ENCODE measurements at places on chromosomes 11 and 22.
A peak's percentile ranks its signal among the peaks of the same experiment; 100 is the strongest.

DNA sequence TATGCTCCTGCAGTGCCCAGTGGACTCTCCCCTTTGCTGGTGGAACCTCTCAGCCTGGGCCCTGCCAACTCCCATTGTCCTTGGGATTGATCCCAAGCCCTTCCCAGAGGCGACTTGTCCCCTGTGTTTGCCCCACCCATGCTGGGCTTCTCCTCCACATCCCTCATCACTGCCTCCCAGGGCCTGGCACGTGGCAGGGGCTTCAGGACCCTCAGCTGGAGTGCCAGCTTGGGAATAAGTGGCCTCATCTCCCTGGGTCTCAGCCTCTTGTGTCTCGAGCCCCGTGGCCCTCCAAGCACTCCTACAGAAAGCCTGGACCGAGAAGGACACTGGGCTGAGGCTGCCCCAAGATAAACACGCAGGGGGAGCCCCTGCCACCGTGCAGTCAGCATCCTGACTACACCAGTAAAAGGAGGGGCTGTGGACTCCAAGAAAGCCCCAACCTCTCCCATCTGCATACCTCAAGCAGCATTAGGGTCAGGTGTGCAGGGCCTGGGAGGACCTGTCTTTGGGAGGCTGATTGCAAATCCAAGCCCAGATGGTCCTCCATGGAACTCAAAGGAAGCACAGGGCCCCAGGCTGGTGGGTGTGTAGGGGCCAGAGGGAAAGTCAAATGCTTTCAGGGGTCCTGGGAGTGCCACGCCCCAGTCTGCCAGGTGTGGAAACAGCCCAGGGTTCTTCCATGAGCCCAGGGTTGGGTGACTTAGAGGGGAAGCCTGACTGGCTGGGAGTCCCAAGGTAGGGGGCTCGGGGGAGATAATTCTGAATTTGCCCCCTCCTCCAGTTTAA lies 9.5 kb upstream of the GNAZ start:
- no peak for DNase-seq

DNA sequence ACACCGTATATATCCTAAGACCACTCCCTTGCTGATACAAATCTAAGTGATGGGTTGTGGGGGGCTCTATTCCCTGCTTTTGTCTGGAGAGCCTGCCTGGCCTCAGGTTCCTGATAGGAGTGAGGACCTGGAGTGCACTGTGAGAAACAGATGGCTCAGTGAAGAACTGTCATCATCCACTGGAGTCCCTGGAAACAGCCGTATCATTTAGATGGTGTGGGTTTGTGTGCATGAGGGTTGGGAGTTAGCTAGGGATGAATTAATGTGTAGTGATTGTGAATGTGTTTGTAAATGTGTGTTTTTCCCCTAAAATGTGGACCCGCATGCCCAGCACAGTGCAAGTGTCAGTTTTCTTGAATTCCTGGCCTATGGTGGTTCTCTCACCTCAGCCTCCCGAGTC lies 111.6 kb downstream of the CRYBB2 start:
- no peak for DNase-seq

GRCh38 chr22:43883012-43883661 lies 8.7 kb downstream of the PNPLA5 start:
- peak; percentile 72 for DNase-seq

DNA sequence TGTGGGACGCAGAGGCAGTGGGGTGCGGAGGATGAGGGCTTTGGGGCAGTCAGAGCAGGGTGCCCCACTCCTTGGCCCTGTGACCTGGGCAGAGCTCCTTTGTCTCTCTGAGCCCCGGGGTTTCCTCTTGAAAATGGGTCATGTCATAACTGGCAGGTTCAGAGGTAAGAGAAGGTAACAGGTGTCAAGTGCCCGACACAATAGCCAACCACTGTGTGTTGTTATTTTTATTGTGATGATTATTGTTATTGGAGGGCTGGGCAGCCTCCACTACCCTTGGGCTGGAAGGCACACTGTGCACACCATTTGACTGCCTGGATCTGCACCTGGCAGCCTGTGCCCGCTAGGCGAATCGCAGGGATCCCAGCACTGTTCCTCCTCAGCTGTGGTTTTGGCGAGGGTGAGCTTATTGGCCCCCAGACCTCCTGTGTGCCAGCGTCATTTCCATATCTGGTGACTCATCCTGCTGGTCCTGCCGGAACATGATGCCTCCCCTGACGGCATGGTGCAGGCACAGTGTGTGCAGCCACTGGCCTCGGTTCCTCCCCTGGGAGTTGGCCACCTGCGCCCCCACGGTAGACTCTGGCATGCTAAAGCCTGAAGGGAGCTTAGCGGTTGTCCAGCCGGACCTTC lies 15.4 kb upstream of the SOX10 start:
- DNase-seq: no peak

DNA sequence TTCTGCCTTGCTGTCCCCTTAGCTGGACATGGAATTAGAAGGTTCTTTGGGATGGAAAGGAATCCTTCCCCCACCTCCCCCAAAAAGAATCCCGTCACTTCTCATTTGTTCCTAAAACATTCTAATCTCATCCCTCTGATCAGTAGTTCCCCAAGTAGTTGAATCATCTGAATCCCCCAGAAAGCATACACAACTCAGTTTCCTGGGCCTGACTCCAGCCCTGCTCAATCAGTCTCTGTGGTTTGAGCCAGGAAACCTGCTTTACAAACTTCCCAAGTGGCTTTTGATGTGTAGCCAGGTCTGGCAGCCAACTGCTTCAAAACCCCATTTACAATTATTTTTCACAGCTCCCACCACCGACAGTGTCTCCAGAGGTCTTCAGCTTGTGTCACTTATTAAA lies 20.2 kb downstream of the C22orf31 start:
- no peak for DNase-seq

DNA sequence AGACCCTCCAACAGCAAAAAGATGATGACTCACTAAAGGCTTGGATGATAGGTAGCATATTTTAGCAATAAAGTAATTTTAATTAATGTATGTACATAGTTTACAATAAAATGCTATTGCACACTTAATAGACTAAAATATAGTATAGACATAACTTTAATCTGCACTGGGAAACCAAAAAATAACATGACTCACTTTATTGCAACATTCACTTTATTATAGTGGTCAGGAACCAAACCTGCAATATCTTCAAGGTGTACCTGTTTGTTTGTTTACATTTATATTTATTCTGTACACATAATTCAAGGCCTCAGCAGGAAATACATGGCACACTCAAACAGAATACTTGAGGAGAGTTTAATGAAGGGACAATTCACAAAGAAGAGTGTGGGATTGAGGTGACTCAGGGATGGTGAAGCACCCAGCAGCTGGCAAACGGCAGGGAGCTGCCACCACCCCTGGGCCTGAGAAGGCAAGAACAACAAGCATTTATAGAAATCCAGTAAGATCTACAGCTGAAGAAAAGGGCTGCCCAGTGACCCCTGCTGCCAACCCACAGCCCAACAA lies 51.5 kb upstream of the POU2AF2 start:
- no peak for DNase-seq

DNA sequence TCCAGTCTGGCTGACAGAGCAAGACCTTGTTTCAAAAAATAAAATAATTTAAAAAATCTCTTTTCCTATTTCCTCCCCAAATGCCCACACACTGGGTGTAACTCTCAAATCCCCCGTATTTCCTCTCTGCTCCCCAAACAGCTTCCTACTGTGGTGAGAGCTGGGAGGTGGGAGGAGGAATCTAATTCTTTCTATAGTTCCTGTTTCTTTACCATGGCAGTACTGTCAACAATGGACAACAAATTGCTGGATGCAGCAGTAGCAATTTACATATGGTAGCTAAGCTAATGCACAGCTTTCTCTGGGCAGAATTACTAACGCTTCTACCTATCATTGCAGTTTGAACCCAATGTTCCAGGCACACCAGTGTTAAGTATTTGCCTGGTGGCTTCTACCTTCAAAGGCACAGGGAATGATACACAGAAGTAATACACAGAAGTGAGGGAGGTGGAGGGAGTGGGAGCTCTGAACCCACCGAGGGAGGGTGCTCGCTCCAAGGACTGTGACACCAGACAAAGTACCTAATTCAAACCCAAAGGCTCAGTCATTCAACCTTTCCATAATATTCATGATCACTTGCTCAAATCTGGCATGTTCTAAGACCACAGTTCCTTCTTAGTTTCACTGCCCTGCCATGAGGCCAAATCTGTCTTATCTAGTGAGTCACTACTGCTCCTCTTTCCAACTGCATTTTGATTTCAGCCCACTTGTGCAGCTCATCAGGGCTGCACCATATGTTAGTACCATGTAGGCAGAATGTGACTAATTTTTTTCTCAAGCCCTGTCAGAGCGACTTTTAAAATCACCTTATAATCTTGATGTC lies 37.9 kb downstream of the CELF1 start:
- no peak for DNase-seq

- DNase-seq: no peak
These were observed 73.8 kb upstream of the SHISAL1 start for GRCh38 chr22:44386386-44387035.

- DNase-seq: no peak
These were observed 1163.7 kb downstream of the FAM181B start for GRCh38 chr11:81569999-81570398.

- no peak for DNase-seq
These were observed 110.4 kb upstream of the POU2AF2 start for GRCh38 chr11:111135101-111135500.

- DNase-seq: no peak
These were observed 38.1 kb downstream of the COA4 start for GRCh38 chr11:73838443-73839122.

DNA sequence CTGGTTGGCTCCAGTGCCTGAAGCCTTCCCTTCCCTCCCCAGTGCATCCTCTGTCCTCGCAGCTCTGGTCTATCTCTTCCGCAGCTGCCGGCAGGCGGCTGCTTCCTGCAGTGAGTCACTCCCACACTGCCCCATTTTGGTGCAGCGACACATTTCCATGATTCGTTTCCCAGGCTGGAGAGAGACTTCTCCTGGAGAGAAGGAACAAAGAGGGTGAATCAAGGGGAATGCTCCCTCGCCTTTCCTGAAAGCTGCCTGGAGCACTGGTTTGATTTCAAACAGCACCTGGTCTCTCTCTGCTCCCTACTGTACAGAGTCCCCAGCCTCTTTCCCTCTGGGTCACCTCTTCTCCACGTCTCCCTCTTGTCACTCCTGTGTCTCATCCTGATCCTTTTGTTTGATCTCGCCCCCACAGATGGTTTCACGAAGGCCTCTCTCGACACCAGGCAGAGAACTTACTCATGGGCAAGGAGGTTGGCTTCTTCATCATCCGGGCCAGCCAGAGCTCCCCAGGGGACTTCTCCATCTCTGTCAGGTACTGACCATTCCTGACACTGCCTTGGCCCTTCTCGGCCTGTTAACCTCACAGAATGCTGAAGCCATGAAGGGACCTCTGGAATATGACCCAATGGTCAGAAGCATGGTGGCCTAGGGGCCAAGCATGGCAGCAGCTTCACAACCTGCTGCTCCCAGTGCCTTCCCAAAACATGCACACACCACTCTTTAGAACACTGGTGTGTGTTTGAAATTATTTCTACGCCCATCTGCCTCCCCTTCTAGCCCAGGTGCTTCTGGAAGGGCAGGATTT lies at the start of gene TMA7B:
TMA7B (plus strand) TSS at position 758 of the 808 bp plus-strand sequence. CDS start 3,978 bp downstream, outside the sequence.
- no peak for DNase-seq

DNA sequence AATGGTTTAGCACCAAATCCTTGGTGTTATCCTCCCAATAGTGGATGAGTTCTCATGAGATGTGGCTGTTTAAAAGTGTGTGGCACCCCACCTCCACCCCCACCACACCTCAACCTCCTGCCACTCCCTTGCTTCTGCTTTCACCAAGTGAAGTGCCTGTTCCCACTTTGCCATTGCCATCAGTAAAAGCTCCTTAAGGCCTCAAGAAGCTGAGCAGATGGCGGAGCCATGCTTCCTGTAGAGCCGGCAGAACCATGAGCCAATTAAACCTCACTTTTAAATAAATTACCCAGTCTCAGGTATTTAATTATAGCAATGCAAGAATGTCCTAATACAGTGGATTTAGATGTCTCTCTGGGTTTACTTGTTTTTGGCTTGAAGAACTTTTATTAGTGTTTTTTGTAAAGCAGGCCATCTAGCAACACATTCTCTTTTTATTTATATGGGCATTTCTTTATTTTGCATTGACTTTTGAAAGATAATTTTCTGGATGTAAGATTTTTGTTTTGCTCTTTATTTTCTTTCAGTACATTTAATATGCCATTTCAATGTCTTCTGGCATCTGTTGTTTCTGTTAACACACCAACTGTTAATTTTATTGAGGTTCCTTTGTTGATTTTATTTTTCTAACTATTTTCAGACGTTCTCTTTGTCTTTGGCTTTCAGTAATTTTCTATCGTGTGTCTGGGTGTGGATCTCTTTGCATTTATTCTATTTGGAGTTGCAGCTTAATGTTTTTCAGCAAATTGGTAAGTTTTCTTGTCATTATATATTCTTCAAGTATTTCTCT lies 724.5 kb upstream of the CNTN5 start:
- DNase-seq: no peak

DNA sequence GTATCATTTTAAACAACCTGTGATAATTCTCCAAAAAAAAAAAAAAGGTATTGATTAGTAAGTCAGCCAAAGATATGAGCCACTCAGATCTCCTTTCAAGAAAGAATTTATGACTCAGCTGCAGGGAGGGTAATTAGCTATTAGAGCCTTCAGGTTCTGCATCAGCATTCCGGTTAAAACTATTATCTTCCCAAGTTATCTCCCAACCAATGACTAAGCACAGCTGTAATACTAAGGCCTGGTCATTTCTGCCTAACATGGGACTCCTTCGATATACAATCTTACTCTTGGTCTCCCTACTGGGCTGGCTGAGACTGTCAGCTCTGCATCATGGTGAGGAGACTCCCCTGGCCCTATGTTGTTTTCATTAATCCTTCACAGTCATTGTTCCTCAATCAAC lies 60.4 kb downstream of the SBF2 start:
- no peak for DNase-seq

DNA sequence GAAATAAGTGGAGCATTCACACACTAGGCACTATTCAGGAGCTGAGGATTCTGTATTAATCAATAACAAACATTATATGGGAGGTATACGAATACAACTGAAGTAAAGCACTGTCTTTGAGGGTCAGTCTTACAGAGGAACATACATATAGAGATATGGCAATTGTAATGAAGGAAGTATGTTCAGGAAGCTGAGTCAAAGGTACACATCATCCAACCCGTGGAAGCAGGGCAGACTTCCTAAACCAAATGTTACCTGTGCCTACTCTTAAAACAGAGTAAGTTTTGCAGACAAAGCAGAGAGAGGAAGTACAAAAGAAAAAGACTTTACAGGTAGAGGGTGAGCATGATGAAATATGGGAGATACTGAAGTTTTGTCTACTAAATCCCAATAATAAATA lies 481.2 kb upstream of the ARHGAP42 start:
- DNase-seq: no peak

DNA sequence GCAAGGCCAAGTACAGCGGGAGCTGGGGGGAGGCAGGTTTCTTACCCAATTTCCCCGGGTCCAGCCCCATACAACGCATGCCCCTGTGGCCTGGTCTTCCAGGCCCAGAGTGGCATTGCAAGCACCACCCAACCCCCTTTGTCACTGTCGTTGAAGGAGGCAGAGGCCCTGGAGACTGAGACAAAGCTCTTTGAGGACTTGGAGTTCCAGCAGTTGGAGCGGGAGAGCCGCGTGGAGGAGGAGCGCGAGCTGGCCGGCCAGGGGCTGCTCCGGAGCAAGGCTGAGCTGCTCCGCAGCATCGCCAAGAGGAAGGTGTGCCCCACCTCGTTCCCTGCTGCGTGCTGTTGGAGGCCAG lies 27.8 kb downstream of the PHLDB1 start:
- DNase-seq: no peak

- no peak for DNase-seq
These were observed 113.8 kb downstream of the RBFOX2 start for GRCh38 chr22:35914665-35915476.

All from D721Med (cell line).